Vagina (tissue), 2 donors: ENCODE measurements at places on chromosomes 7 and 10.

DNA sequence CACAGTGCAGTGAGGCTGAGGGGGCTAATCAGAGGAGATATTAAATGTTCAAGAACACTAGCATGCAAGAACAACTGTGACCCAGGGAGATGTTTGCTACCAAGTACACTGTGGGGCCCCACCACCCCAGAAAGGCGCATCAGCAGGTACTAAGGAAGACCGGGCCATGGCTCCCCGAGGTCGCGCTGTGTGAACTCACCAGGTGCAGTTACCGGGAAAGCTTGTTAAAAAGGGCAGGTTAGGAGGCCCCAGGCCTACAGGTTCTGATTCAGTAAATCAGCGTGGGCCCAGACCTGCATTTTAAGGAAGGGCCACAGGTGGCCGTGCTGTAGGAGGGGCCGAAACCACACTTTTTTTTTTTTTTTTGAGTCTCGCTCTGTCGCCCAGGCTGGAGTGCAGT is 54.6 kb downstream of the TMEM209 start:
- H3K4me1 ChIP-seq, result peaks cover 12% of the 10 kb centered on the region
- no peaks in the 10 kb centered on the region for H3K36me3 ChIP-seq
- DNase-seq, result no peak
- H3K27me3 ChIP-seq, result no peaks in the 10 kb centered on the region
- H3K27ac ChIP-seq, result no peak overlapping the region
- no peak overlapping the region for H3K4me3 ChIP-seq

- no peak overlapping the region for H3K4me3 ChIP-seq
- no peaks in the 10 kb centered on the region for H3K36me3 ChIP-seq
- H3K27ac ChIP-seq, result no peak overlapping the region
Observed at GRCh38 chr7:37488163-37488764, 39.6 kb upstream of the ELMO1 start.

- no peak overlapping the region for H3K4me3 ChIP-seq
- no peaks in the 10 kb centered on the region for H3K4me1 ChIP-seq
- DNase-seq, result no peak
- no peaks in the 10 kb centered on the region for H3K27me3 ChIP-seq
- no peak overlapping the region for H3K27ac ChIP-seq
Observed at GRCh38 chr10:71629131-71629530, 90.4 kb downstream of the C10orf105 start.

GRCh38 chr7:133854739-133855138 is 272.4 kb upstream of the LRGUK start:
- no peaks in the 10 kb centered on the region for H3K27me3 ChIP-seq
- H3K27ac ChIP-seq, result no peak overlapping the region
- H3K4me1 ChIP-seq, result peaks cover 15% of the 10 kb centered on the region
- no peaks in the 10 kb centered on the region for H3K36me3 ChIP-seq

DNA sequence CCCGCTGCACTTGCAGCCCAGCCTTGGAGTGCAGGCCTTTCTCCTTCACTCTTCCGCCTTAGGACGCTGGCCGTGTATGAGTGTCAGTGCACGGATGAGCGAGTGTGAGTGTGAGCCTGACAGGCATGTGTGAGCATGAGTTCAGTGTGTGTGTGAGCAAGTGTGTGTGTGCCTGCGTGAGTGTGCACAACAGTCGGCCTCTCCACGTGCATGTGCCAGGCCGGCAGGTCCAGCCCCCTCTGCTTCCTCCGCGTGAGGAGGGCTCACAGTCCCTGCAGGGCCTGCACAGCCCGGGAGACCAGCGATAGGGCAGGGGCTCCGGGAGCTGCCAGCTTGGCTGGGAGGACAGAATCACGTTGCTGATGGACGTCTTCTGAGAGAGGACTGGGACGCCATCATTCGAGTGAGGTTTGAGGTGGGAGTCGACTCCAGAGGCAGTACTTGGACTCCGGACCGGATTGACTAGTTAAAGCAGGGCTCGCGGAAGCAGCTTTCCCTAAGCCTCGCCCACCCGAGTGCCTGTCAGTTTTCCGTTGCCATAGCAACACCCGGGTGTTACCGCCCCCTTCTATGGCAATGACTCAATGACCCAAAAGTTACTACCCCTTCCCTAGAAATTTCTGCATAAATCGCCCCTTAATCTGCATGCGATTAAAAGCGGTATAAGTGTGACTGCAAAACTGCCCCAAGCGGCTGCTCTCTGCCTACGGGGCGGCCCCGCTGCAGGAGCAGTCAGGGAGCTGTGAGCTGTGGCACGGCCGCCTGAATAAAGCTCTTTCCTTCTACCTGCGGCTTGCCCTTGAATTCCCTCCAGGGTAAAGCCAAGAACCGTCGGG is 19.6 kb upstream of the CFAP46 start:
- no peaks in the 10 kb centered on the region for H3K27me3 ChIP-seq
- no peak for DNase-seq
- H3K4me1 ChIP-seq, result peaks cover 14% of the 10 kb centered on the region
- H3K36me3 ChIP-seq, result no peaks in the 10 kb centered on the region
- peak overlapping the region; percentile 55 for H3K4me3 ChIP-seq

- peaks cover 17% of the 10 kb centered on the region for H3K4me1 ChIP-seq
- no peaks in the 10 kb centered on the region for H3K36me3 ChIP-seq
- no peak for DNase-seq
- no peak overlapping the region for H3K4me3 ChIP-seq
Observed at GRCh38 chr10:77494327-77494726, 143.3 kb downstream of the KCNMA1 start.

DNA sequence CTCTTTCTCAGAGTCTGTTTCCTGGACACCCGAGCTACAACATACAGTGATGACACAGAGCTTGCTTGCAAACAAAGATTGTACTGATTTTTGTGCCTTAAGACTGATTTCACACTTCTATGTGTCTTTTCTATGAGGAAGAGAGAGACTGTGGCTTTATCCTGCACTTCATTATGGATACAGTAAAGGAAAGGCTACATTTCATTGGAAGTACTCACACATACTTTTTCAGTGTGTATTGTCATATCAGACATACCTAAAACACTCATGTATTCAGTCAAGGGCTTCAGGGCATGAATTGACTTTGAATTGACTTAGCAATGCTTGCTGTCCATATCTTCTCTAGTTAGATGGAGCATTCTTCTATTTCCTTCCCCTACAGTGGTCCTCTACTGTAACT is 135.5 kb upstream of the IMMP2L start:
- DNase-seq, result no peak
- H3K36me3 ChIP-seq, result no peaks in the 10 kb centered on the region
- no peak overlapping the region for H3K27ac ChIP-seq

GRCh38 chr10:110516815-110517492 is 19.2 kb downstream of the DUSP5 start:
- H3K4me3 ChIP-seq, result no peak overlapping the region
- H3K27ac ChIP-seq, result no peak overlapping the region
- H3K4me1 ChIP-seq, result no peaks in the 10 kb centered on the region
- no peaks in the 10 kb centered on the region for H3K36me3 ChIP-seq
- no peak for DNase-seq

DNA sequence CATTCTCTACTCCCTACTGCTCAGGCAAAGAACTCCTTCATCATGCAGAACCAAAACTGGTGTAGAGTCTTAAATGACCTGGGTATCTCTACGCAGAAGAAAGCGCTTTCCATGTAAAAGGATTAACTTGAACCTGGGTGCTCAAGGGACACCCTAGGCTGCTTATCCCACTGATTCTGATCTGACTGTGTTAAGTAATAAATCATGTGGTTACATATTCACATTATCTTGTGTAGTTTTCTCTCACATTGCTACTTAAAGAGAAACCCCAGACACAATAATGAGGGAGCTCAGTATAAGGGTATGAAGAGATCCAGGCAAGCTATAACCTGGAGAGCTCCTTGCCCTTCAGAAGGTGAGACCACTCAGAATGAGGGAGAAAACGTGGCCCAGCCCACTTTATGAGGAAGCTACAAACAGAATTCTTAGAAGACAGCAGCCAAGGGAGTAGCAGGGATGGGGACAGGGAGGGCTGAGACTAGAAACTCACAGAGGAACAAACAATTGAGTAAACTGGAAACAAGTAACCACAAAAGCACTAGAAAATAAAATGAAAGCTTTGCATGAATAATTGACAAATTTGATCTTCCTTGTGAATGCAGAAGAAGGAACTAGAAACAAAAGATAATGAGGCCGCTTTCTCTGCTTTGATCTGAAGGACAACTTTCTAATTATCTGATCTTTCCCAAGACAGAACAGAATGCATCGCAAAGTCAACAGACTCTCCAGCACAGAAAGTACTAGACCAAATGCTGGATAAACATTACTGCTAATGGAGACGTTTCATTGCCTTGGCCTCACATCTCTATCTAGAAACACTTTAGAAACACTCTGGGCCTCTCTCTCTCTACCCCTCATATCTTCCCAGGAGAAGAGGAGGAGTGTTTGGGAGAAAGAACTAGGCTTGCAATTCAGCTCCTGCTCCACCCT is 76.1 kb downstream of the LRRC17 start:
- H3K36me3 ChIP-seq, result no peaks in the 10 kb centered on the region
- peaks cover 3% of the 10 kb centered on the region for H3K27me3 ChIP-seq
- no peak overlapping the region for H3K4me3 ChIP-seq

DNA sequence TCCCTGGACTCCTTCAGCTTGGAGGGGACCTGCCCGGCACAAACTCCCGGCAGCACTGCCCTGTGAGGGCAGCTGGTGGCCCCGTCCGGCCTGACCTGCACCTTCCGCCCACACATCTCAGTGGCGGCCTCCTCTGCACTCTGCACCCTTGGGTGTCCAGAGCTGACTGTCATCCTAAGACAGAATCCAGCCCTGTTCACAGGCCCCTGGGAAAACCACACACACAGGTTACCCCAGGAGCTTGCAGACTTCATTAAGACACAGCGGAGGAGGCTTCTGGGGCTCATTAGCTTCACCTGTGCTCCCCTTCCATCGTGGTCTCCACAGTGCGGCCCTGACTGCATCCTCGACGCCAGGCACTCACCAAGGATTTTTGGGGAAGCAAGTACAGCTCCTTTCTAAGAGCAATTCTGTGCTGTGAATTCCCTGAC is 51.5 kb upstream of the SHH start:
- no peaks in the 10 kb centered on the region for H3K27me3 ChIP-seq
- no peak overlapping the region for H3K27ac ChIP-seq
- DNase-seq, result peak; percentile 67
- no peaks in the 10 kb centered on the region for H3K36me3 ChIP-seq

GRCh38 chr10:62199584-62199983 is 69.1 kb downstream of the RTKN2 start:
- peaks cover 9% of the 10 kb centered on the region for H3K4me1 ChIP-seq
- no peaks in the 10 kb centered on the region for H3K36me3 ChIP-seq
- H3K27ac ChIP-seq, result no peak overlapping the region
- no peak for DNase-seq
- no peak overlapping the region for H3K4me3 ChIP-seq
- no peaks in the 10 kb centered on the region for H3K27me3 ChIP-seq

DNA sequence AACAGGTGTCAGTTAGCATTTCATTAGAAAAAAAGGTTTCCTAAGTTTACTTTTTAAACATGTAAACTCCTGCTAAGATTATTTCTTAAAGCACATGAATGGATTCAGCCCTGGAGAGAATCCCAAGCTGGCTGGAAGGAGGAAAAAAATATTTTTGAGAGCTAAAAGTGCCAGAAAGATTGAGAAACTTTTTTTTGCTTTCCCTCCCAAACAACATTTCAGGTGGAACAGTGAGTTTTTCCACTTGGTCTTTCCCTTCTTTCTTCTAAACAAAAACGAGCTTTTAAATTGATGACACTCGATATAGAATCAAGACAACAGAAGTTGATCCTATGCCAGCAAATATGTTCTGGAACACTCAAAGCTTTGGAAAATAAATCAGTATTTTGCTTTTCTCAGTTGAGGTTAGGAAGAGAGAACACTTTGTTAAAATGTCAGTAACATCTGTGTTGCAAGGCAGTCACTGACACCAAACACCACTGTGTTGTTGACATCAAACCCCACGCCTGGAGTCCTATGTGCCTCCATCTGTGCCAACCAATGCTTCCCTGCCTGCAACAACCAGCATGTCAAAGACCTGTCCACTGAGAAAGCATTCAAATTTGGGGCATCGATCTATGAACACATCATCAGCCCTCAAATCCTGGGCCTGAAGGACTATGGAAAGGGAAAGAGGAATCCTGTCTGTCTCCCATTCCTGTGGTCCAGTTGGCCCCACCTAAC is 22.9 kb upstream of the INSIG1 start:
- H3K36me3 ChIP-seq, result no peaks in the 10 kb centered on the region
- H3K4me1 ChIP-seq, result no peaks in the 10 kb centered on the region
- no peak for DNase-seq
- peak overlapping the region; percentile 13 for H3K27ac ChIP-seq

DNA sequence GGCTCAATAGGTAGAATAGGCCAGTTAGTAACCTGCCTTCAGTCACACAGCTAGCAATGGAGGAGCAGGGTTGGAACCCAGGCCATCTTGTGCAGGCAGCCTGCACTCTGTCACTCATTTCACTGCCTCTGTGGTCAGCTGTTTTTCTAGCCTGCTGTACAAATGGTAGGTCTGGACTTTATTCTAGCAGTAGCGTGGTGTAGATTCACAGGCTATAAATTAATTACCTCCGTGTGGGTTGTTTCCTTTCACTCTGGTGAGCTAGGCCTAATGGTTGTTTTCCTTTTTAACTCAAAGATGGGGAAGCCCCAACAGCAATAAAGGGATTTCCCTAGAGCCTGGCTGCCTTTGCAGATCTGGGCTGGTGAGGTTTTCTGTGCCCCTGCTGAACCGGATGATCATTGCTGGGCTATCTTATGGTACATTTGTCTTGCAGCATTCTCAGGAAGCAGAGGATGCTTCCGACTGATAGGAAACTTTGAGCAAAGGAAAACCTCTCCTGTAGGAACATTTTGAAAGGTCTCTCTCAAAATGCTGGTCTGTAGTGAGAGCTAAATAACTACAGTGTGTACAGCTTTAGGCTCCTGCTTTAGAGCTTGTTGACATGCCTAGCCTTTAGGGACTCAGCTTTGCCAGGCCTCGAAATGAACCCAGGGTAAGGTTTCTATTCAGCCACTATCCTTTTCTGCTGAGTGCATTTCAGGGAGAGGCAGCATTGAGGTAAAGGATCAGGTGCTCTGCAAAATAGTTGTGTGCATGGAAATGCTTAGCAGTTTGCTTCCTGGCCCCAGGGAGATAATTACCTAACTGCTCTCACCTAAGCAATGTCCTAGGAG is 157.4 kb downstream of the ST7 start:
- no peaks in the 10 kb centered on the region for H3K36me3 ChIP-seq
- H3K27me3 ChIP-seq, result no peaks in the 10 kb centered on the region
- H3K4me3 ChIP-seq, result no peak overlapping the region
- no peak for DNase-seq
- H3K27ac ChIP-seq, result no peak overlapping the region

- no peaks in the 10 kb centered on the region for H3K27me3 ChIP-seq
- peaks cover 54% of the 10 kb centered on the region for H3K4me1 ChIP-seq
- no peak for DNase-seq
- no peak overlapping the region for H3K4me3 ChIP-seq
- no peak overlapping the region for H3K27ac ChIP-seq
Observed at GRCh38 chr7:157151626-157152339, 13.1 kb downstream of the UBE3C start.

GRCh38 chr7:137371616-137372015 is 28.1 kb upstream of the PTN start:
- H3K27me3 ChIP-seq, result no peaks in the 10 kb centered on the region
- no peak for DNase-seq
- no peak overlapping the region for H3K27ac ChIP-seq
- H3K36me3 ChIP-seq, result no peaks in the 10 kb centered on the region
- H3K4me3 ChIP-seq, result no peak overlapping the region
